ENCODE measurements at places on chromosomes 11 and 22.

DNA sequence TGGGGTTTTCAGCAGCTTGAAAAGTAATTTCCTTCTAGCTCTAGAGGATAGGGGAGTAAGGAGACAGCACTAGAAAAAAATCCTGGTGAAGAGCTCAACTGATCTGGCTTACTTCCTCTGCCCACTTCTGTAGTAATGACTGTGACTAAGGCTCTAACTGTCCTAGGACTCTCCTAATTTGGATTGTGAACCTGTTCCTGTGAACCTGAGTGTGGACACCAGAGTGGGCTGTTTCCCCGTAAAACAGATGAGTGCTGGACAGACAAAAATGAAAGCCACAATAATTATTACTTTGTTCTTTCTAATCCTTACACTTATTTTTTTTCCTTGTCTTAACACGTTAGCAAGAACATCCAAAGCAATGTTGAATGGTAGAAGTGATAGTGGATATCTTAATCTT lies 154.1 kb downstream of the AASDHPPT start:
- DNase-seq, result peak; percentile 22

DNA sequence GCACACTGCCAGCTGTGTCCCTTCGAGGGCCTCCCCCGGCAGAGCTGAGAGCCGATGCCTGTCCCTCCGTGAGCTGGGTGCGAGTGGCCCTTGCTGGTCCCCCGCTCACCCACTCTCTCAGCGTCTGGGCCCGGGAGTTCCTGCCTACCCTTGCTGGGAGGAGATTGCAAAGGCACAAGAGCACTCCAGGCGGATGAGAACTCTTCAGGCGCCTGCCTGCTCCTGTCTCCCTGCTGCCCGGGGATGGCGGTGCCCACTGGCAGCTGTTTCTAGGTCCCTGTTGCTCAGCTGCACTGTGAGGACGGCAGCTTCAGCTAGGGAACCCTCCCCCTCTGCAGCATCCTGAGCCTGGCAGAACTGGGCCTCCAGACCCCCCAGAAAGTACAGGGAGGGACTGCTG lies 61.1 kb downstream of the FLRT1 start:
- no peak for DNase-seq

GRCh38 chr11:114036147-114036811 lies 23.2 kb upstream of the ZBTB16 start:
- DNase-seq, result peak; percentile 64

- no peak for DNase-seq
Measured at GRCh38 chr11:29786092-29786491, 230.7 kb downstream of the KCNA4 start.

DNA sequence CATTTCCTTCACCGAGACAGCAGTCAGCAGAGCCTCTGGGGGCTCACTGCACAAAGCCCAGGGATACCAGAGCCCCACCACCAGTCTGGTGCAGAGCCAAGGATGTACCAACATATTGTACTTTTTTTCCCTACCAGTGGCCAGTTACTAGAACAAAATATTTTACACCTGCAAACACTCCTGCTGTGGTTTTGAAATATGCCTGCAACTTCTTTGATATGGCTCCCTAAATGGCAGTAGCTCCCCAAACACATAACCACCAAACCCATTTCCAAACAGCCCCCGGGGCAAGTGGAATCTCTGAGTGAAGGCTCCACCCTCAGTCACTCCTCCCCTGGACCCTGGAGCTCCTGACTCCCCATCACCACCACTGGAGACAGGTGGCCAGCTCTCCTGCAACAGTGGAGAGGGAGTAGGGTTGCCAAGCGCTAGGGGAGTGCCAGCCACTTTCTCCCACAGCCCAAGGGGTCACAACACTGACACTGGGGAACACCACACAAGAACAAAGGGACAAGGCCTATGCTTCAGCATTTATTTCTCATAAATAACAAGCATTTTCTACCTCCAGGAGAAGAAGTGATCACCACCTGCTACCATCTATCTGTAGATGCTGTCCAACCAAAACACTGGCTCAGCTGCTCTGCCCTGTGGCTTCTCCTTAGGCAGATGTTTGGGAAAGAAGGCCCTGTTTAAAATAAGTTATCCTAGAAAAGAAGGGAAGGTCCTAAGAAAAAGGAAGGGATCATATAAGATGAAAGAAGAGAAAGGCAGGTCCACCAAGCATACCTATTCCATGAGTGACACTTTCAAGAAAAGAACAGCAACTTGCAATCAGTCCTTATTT lies 15.1 kb downstream of the DGCR2 start:
- no peak for DNase-seq

- no peak for DNase-seq
Measured at GRCh38 chr11:77175869-77176539, 48.0 kb downstream of the MYO7A start.

GRCh38 chr22:41908411-41909309 lies 6.2 kb downstream of the SHISA8 start:
- no peak for DNase-seq
